RWPE2 (cell line): ENCODE measurements at places on chromosomes 16 and 17.
A peak's percentile ranks its signal among the peaks of the same experiment; 100 is the strongest.

DNA sequence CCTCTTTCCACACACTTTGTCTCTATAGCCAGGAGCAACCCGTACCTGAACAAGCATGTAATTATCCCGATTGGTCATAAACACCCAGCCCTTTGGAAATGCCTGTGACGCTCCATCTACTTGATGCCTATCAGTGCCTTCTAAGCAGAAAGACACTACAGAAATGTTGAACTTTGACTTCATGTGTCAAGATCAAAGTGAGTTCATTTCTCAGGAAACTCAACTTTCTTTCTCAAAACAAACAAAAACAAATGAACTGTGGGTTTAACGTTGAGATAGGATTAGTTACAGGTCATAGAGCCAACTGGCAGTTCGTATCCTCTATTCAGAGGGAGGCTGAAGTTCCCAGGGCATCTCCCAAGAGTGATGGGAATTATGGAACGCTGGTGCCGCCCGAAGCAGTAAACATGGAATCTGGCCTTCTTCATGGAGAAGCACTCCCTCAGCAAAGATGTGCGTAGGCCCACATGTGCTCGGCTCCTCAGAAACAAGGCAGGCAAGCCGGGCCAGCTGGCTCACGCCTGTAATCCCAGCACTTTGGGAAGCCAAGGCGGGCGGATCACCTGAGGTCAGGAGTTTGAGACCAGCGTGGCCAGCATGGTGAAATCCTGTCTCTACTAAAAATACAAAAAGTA lies 9.5 kb downstream of the SLC6A4 start:
- DNase-seq: no peak

- DNase-seq: no peak
Measured at GRCh38 chr17:71634376-71634775, 486.4 kb upstream of the SOX9 start.

DNA sequence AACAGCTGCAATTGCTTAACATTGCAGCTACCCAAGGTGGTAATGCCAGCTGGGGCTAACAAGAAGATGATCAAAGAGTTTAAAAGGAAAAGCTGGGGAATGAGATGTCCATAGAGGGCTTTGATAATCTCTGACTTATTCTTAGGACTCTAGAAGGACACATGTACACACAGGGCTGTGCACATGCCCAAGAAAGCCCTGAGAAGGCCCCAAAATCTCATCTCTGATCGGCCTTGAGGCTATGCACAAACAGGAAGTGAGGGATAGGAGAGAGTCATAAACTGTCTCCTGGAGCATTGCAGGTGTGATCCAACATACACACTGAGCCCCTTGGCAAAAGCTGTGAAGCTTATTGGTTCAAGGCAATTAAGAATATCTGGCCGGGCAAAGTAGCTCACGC lies 17.2 kb upstream of the RABEP1 start:
- no peak for DNase-seq

DNA sequence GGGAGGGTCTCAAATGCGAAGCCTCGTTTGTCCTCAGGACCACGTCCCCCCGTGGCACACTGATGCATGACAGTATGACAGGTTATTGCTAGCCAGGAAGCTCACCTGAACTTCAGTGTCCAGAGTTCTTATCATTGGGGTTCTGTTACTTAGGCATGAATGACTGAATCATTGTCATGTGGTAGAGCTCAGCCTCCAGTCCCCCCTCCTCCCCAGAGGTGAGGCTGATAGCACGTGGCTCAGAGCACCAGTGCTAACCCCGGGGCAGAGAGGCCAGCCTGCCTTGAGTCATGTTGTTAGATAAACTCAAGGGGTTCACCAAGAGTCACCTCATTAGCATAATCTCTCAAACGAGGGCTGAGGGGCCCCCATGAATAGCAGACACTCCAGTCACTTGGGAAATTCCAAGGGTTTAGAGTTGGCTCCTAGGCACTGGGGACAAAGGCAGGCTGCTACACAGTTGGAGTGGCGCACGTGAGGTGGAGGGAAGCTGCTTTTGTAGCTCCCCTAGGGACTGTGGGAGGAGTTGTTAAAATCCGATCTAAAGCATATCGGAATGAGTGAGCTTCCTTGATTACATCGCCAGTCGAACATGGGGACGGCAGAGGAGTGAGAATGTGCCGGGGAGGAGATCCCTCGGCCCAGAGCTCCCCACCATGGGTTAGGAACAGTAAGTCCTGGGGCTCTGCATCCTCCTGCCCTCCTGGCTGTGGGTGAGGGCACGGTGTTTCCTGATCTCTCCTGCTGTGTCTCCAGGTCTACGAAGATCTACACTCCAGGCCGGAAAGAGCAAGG lies 18.2 kb downstream of the DHX38 start:
- DNase-seq: no peak

- no peak for DNase-seq
Measured at GRCh38 chr16:89191901-89192185, 8.5 kb downstream of the SLC22A31 start.

DNA sequence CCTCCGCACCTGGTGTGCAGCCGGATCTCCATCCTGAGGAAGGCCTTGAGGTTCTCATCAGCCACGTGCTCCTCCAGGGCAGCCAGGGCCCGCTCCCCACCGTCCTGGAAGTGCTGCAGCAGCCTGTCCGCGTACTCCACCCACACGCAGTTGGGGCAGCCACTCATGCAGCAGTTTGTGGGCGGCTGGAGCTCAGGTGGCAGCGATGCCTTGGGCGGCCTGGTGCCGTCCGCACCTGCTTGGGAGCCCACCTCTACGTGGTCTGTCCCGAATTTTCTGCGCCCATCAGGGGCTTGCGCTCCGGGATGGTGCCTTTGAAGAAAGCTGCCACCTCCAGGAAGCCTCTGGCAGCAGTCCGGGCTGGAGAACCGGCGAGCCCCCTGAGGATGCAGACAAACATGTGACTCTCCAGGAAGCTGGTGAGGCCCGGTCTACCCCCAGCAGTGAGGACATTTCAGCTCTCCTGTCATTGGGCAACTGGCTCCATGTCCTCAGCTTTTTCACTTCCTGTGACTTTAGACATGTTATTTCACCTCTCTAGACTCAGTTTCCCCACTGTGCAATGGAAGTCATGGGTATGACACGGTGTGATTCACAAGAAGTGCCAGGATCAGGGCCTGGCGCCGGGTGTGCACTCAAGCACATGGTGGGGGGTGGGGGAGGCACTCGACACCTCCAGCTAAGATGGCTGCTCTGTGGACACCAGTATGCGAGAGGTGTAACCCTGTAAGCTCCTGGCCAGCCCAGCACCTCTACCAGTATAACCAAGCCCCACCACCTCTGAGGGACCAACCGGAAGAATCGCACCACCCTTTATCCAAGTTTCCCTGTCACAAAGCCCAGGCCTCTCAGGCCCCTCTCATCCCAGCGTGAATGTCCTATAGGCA lies 957 bp downstream of the OXLD1 start:
- DNase-seq: no peak

- DNase-seq: no peak
Measured at GRCh38 chr17:76416899-76417298, 32.5 kb downstream of the SPHK1 start.

DNA sequence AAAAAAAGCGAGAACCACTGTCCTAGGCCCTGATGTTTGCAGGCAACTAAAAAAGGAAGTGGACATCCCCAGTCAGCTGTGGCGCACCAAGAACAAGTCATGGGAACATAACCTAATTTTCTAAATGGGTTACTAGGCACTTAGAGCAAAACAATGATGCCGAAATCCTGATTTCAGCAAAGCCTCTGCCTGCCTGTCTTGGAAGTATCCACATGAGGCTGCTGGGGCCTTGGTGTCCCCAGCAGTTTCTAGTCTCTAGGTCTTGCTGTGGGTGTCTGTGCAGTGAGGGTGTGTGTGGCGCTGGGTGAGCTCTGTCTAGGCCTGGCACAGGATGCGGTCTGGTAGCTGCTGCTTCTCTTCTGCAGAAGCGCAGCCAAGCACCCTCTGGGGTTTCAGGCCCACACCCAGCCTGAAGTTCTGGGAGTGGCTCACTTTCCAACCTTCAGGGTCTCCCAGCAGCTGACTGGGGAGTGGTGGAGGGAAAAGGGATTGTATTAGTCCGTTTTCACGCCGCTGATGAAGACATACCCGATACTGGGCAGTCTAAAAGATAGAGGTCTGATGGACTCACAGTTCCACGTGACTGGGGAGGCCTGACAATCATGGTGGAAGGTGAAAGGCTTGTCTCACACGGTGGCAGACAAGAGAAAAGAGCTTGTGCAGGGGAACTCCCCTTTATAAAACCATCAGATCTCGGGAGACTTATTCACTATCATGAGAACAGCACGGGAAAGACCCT lies 21.1 kb downstream of the STH start:
- DNase-seq: no peak

DNA sequence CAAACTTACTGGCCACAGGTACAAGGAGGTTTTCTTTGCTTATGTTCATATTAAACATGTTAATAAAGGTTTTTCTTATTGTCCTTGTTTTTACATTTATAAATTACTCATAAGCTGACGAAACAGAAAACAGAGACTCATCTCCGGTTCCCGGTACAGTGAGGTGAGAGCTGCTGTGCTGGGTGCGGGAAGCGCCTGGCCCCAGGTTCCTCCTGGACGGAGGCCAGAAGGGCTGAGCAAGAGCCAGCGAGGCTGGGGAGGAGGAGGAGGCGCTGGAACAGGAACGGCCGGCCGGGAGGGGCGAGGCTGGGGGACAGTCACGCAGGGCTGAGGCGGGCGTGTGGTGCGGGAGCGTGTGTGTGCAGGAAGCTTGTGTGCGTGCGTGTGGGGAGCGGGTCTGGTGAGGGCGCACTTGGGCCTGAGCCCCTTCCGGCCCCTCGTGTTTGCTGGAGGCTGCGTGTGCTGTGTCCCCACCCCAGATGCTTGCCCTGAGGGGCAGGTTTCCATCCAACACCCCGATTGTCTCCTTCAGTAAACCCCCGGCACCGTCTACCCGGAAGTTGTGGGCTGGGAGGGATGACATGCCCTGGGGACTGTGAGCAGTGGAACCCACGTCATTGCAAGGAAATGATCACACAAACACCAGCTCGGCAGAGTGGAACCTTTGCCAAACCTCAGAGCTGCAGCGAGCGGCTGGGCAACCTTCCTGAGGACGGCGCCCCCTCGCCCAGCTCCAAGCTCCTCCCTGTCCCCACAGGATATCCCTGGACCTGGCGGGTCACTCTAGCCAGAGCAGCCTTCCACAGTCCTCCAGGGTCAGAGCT lies 19.5 kb downstream of the CD7 start:
- DNase-seq: peak; percentile 97

- DNase-seq: no peak
Measured at GRCh38 chr17:57539529-57540301, 205.4 kb downstream of the CCDC182 start.

GRCh38 chr16:83147244-83147643 lies 520.5 kb downstream of the CDH13 start:
- DNase-seq: no peak

DNA sequence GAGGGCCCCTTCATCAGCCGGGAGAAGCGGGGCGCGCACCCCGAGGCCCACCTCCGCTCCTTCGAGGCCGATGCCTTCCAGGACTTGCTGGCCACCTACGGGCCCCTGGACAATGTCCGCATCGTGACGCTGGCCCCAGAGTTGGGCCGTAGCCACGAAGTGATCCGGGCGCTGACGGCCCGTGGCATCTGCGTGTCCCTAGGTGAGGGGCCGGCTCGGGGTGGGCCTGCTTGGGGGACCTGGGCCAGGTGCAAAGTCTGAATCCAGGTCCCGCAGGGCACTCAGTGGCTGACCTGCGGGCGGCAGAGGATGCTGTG lies 3.5 kb downstream of the CEMP1 start:
- peak; percentile 65 for DNase-seq

DNA sequence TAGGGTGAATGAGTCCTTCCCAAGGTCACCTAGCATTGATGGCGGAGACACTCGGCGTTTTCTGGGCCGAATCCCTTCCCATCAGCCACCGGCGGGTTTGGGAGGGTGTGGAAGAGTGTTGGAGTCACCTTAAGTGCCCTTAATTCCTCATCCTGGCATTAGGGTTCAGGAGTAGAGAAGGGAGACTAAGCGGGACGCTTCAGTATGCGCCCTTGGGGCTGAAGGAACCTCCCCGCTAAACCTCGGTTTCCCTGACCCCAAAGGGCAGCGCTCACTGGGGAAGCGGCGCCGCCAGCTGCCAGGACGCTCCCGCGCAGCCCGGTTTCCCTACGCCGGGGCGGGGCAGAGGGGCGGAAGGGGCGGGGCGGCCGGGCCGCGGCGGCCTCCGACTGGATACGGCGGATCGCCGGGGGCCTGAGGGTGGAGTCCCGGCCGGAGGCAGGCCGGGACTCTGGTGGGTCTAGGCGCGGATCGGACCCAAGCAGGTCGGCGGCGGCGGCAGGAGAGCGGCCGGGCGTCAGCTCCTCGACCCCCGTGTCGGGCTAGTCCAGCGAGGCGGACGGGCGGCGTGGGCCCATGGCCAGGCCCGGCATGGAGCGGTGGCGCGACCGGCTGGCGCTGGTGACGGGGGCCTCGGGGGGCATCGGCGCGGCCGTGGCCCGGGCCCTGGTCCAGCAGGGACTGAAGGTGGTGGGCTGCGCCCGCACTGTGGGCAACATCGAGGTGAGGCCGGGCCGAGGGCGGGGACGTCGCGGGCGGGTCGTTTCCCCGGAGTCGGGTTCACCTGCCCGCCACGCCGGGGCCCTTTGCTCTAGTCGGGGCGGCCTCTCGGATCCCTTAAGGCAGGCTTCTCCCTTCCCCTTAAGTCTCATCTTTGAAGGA lies at the start of gene DHRS11:
Gene DHRS11 (plus strand): TSS at position 446 of the 882 bp plus-strand sequence. CDS start 131 bp downstream, at position 577.
- DNase-seq: peak; percentile 80

GRCh38 chr17:34780438-34780837 lies 180.8 kb downstream of the CCT6B start:
- no peak for DNase-seq

- no peak for DNase-seq
Measured at GRCh38 chr16:83145297-83145696, 518.5 kb downstream of the CDH13 start.

DNA sequence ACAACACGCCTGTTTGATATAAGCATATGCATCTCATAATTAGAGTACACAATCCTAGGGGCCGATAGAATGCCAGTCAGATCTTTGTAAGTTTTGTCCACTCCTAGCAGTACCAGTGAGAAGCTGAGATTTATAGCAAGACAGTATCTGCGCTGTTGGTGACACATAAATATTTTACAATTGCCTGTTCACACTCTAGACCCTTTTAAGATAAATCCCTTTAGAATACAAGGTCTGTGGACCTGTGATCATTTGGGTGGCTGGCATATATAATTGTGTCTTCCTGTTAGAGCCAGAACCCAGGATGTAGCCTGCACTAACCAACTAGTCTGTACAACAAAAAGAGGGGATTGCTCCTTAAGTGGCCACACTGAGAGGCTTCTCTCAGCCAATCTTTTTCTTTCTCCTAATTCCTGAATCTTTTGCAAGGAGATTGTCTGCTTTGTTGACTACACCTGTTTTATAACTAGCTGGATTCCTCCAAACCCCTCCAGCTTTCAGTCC lies 74.7 kb downstream of the WIPI1 start:
- DNase-seq: no peak

DNA sequence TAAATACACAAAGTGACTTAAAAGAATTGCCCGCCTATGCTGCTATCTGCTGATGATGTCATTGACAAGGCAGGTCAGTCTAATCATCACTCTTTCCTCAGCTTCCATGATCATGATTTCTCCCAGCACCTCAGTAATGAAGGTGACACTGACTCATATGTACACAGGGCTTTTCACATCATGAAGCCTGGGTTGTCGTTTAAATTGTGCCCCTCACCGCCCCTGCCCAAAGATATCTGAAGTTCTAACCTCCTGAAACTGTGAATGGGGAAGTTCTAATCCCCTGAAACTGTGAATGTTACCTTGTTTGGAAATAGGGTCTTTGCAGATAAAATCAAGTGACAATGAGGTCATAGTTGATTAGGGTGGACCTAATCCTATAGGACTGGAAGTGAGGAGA lies 17.4 kb upstream of the GPRC5C start:
- no peak for DNase-seq
